AG09309 (cell line): ENCODE measurements at places on chromosomes 5 and 9.

DNA sequence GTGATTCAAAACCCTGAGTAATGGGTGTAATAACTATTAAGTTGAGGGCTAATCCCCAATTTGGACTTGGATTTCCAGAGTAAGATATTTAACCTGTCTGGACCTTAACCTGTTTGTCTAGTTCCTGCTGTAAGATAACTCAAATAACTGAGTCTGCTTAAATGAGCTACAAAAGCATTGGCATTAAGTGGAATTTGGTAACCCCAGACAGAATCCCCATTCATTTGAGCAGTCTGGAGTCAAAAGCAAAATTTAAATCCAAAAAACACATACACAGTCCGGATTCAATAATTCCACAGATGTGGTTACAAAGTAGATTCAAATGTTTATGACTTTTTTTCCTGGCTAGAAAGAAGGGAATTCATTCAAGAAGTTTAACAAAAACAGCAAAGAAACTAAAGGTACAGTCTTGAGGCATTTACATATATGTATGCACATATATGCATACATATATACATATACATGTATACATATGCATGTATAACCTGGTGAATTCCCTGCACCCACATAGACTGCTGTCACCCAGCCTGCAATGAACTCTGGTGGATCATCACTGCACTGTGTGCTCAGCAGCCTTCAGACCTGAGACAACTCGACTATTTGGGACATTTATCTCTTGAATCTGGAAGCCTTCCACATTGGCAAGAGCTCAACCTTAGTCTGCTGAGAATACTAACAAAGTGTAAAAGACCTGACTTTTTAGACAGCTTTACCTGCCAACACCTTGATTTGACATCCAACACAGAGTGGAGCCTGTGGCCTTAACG lies 205.4 kb downstream of the LURAP1L start:
- no peak for DNase-seq

DNA sequence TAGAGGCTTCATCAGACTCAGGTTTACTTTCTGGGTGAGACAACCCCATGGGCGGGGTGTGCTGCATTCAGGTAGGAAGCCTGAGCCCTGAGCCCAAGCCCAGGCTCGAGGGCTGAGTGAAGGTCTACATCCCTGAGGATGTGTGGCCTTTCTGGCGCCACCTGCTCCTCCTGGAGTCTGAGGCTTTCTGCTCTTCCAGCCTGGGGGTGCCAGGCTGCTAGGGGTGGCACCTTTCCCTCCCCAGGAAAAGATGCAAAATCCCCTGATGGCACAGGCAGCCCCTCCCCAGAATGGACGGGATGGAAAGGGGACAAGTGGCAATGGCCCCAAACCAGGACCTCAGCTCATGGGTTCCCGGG lies 44.4 kb upstream of the PRRC2B start:
- no peak for DNase-seq

DNA sequence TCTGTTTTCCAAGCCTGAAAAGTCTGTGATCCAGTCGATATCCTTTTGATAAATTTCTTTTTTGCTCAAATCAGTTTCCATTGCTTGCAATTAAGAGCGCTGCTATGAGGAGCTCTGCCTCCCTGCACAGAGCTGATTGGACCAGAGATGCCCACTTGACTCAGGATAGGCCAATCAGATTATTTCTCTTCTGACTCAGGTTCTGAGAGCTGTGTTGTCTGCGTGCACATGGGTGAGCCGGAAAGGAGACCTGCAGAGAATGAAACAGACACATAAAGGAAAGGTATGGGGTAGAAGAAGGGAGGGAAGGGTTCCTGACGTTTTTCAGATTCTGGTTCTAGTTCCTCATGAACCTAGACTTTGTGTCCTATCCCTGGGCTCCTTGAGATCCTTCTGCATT lies 15.8 kb upstream of the FABP6 start:
- DNase-seq: no peak

DNA sequence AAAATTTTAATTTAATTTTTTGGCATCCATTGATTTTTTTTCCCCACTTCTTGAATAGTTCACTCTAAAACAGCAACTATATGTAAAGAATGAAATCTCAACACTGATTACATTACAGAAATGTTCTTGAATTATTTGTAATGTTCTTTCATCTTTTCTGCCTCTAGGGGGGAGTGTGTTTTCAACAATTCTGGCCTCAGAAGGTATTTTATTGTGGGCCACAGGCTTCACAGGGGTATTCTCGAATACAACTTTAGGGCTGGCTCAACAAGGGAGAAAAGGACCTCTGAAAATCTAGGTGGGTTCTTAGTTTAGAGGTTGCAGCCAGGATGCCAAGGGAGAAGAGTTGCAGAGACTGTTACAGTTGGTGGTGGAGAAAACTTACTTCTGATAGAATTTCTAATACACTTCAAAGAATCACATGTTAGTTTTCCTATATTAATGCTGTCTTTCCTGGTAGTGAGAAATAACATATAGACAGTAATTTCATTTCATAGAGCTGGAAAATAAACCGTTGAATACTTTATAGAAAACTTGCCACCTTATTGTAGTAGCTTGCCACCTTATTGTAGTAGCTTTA lies 3.6 kb upstream of the NPR3 start:
- DNase-seq: no peak

- no peak for DNase-seq
Observed at GRCh38 chr9:98373609-98374008, 118.2 kb upstream of the TBC1D2 start.

GRCh38 chr5:78335976-78336375 lies 24.4 kb upstream of the SCAMP1 start:
- no peak for DNase-seq

DNA sequence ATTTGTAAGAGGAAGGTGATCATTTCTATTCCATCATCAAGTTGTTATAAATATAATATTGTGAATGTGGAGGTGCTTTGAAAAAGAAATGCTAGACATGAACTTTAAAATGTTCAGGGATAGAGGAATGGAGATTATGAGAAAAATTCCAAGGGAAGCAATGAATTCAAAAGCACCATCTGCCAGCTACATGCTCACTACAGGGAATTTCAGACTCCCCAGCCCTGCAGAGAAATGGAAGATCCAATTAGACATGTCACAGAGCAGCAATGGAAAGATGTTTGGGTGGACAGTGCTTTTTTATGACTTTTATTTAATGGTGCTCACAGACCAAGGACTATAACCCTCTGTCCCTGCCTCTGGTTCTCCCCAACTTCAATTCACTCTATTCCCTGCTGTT lies 209.7 kb downstream of the ESM1 start:
- DNase-seq: no peak

- no peak for DNase-seq
Observed at GRCh38 chr5:144815131-144815530, 644.5 kb downstream of the KCTD16 start.

GRCh38 chr5:132387640-132388117 lies 18.2 kb downstream of the SLC22A5 start:
- peak; percentile 97 for DNase-seq

- DNase-seq: no peak
Observed at GRCh38 chr5:115573133-115573532, 28.6 kb upstream of the FEM1C start.

- no peak for DNase-seq
Observed at GRCh38 chr5:139461698-139462097, 845 bp downstream of the ECSCR start.

- no peak for DNase-seq
Observed at GRCh38 chr5:143541943-143542797, 138.7 kb upstream of the NR3C1 start.

- no peak for DNase-seq
Observed at GRCh38 chr5:11407556-11408145, 496.6 kb downstream of the CTNND2 start.

- DNase-seq: no peak
Observed at GRCh38 chr5:173583346-173583745, 33.1 kb downstream of the BOD1 start.

DNA sequence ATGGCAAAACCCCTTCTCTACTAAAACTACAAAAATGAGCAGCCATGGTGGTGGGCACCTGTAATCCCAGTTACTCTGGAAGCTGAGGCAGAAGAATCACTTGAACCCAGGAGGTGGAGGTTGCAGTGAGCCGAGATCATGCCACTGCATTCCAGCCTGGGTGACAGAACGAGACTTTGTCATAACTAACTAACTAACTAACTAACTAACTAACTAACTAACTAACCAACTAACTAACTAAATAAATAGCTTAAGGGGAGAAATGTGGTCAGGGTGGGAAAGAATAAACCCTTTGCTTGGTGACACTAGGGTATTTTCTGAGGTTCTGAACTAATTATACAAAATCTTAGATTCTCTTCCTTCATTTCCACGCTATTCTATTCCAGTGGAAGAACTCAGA lies 184.4 kb upstream of the MEF2C start:
- no peak for DNase-seq

- peak; percentile 63 for DNase-seq
Observed at GRCh38 chr5:102778478-102778877, 23.4 kb downstream of the PAM start.

DNA sequence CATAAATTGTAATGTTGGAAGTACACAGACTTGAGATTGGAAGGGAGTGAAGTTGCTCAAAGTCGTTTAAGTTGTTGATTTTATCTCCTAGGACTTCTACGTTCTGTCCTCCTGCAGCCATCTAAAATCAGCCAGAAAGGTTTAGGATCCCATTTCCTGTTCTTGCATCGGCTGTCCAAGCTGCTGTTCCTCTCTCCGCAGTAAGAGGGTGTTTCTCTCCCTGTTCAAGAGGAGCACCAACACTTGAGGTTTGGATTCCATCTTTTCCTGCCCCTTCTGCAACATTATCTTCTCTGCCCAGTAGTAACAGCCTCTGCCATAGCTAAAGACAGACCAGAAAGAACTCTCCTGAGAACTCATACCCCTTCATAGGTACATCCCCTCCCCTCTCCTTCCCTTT lies 373.4 kb downstream of the GADD45G start:
- DNase-seq: no peak

GRCh38 chr5:179146277-179146676 lies 86.1 kb downstream of the ZNF354C start:
- DNase-seq: no peak

DNA sequence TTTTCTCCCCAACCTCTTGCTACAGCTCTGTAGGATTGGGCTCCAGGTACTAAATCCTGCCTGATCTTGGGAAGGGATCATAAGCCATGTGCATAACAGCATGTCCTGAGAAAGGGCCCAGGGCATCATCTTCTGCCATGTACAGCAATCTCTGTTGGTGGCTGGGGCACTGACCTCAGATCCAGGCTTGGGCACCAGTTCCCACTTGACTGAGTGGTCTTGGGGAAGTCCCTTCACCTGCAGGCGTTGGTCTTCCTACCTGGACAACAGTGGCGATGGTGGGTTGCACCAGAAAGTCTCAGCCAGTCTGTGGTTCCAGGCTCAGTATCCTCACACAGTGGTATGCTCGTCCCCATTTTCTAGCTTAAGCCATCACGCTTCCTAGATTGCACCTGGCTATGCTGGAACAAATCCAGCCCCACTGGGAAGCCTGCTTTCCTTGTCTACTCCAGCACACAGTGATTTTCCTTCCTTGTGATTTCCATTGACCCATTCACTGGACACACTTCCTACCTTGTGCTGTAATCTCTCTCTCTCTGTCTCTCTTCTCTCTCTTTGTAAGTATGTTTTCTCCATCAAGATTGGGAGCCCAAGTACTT lies 121.7 kb upstream of the PITX1 start:
- DNase-seq: no peak

- DNase-seq: no peak
Observed at GRCh38 chr5:33146881-33147280, 293.9 kb upstream of the TARS1 start.

DNA sequence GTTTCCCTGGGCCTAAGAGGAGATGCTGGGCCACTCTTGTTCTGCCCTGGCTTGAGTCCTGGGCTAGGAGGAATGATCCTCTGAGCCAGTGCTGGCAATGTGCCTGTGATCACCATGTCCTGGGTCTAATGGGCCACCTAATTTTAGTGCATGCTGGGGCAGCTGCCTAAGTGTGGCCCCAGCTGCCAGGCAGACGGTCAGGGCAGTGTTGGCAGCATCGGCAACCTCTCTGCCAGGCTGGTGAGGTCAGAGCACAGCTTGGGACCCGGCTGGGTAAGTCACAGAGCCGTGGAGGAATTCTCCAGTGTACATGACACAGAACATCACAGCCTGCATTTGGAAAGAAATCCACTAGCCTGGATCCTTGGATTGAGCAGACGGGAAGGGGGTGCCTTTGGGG lies 21.4 kb upstream of the PITX1 start:
- DNase-seq: no peak

GRCh38 chr5:119651486-119651885 lies 22.1 kb downstream of the FAM170A start:
- no peak for DNase-seq

DNA sequence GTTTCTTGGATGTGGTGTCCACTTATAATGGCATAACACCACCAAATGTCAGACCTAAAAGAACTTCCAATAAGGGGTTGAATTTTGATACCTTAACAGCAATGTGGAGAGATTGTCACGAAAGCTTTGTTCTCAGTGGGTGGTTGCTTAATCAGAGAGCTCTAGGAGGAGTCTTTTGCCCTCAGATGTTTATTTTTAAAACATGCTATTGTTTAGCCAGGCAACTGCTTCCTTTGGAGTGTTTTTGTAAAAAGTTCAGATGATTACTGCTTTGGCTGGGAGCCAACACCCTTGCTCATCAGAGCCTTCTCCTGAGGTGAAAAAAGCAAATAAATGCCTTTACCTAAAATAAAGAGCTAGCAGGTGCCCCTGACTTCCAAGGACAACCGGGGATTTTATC lies 65.0 kb downstream of the SLC1A1 start:
- DNase-seq: no peak

GRCh38 chr5:5705010-5705409 lies 282.5 kb downstream of the ICE1 start:
- no peak for DNase-seq

DNA sequence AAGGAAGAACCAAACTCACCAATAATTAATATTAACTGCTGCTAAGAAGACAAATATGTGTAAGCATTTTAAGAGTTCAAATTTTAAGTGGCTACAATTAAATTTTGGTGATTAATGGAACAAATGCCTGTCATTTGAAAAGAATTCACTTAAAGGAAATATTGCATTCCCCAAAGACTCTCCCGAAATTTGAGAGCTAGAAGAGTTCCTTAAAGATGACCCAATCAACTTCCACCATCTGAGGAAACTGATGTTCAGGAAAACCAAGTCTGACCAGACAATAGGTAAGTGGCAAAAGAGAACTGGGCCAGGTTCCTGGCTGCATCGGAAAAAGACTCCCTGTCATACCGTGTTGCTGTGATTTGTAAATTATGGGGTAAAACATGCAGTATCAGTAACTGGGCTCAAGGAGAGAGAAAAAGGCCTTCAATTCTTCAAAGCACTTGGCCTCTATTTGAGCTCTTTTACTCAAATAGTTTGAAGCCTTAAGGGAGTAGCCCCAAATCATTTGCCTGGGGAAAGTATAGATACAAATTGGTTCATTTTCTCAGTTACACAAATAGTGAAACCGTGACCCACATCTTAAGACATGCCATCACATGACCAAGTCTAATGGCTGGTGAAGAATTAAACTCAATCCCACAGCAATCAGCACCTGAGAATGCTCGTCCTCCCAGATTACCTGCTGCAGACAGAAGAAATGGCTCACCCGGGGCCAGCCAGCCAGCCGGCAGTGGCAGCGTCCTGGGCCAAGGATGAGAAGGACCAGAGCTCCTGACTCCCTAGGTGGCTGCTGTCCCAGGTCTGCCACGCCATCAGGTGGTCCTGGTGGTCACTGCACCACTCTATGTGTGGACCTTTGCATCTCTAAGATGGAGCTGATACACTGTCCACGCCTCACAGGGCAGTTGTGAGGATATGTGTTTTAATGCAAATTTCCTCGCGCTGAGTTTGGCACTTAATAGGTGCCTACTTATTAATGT lies 162.9 kb downstream of the TTLL11 start:
- DNase-seq: no peak
